ENCODE measurements at places on chromosomes 4 and X.

DNA sequence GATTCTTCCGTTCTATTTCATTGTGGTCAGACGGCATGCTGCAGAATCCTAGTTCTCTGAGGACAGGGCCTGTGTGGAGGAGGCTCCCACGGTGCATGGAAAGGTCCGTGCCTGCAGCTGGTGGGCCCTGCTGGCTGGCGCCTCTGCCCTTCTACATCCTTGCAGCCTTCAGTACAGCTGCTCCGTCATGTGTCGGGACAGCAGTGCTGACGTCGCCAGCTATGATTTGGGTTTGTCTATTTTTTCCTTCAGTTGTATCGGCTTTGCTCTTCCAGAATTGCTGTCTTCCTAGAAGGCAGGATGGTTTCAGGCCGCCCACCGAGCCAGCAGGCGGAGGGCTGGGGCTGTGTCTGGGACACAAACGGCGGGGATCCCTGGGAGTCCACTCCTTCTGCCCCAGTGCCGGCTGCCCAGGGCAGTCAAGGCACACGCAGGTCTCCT is 32.1 kb upstream of the CPLX1 start:
- DNase-seq: no peak

DNA sequence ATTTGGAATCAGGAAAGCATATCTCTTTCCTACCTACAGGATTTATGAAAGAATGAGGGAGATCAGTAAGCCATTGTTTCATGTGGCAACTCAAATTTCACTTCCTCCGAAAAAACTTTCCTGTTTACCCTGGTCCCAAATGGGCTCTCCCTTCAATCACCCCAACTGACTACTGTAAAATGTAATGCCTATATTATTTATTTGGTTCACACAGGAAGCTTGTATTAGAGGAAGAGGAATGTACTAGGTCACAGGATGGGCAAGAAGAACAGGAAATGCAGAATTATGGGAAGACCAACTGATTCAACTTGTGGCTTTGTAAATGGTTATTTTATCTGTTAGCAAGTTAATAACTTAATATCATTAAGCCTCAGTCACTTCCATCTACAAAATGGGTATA is 23.1 kb downstream of the COL4A6 start:
- DNase-seq: no peak

GRCh38 chrX:128396601-128397000 is 344.4 kb upstream of the ACTRT1 start:
- no peak for DNase-seq

DNA sequence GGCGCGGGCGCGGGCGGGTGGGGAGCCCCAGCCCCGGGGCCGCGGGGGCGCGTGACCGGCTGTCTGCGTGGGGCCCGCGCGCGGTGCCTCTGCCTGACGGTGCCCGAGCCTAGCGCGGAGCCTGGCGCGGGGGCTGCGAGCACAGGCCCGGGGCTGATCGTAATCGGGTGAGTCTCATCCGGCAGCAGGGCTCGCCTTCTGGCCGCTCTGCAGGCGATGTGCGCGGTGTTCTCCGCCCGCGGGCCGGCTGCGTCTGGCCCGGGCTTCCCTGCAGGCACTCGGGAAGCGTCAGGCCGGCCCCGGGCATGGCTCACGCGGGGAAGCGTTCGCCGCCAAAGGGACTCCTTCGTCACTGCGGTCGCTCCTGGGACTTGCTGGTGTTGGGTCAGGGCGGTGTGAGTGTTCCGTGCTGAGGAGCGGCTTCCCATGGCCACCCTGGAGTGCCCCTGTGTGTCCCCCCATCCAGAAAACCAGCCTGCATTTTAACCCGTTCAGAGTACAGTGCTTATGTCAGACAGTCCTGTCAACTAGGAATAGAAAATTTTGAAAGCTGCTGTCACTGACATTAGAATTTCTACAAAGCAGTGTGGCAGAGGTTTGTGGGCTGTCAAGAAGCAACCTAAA is 40.6 kb downstream of the FAM149A start:
- no peak for DNase-seq

- peak; percentile 39 for DNase-seq
Measured at GRCh38 chr4:173264684-173265185, 69.4 kb downstream of the HMGB2 start.

DNA sequence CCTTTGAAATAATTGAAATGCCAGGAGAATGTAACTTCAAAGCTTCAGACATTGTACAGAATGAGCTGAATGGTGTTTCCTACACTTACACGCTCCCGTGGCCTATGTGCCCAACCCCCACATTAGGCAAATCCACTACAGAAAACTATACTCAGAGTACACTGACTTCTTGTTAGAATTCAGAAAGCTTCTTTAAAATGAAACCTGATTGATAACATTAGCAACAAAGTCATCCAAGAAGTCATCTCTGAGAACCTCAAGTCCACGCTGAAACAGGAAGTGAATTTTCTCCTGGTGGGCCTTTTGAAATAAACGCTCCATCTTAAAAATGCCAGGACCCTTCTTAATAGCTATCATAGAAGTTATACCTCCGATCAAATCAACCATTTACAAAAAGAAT is 136.3 kb downstream of the TSPAN5 start:
- DNase-seq: no peak

DNA sequence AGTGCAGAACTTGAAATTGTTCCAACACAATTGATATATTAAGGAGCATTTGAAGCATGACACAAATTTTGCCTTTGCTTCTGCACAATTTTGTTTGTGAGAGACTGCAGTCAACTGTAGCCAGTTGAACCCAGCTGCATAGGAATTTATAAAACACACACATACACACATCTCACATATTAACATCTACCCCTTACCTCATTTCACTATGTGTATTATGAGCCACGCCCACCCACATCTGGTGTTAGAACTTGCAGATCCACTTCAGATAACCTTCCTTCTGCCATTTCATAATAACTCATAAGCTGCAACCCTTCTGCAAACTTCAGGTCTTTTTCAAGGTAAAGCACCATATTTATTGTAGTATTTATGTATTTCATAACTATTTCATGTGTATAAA is 188.1 kb upstream of the WDFY3 start:
- no peak for DNase-seq

GRCh38 chr4:166386491-166387360 is 513.7 kb downstream of the TLL1 start:
- DNase-seq: no peak

DNA sequence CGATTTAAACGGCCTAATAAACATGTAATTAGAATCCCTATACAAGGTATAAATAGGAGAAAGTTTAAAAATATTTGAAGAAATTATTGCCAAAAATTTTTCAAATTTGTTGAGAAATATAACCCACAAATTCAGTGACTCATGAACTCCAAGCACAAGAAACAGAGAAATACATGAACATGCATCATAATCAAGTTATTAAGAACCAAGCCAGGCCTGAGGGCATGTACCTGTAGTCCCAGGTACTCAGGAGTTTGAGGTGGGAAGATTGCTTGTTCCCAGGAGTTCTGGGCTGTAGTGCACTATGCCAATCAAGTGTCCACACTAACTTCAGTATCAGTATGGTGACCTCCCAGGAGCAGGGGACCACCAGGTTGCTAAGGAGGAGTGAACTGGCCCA is 341.9 kb downstream of the CAMK2D start:
- DNase-seq: no peak

DNA sequence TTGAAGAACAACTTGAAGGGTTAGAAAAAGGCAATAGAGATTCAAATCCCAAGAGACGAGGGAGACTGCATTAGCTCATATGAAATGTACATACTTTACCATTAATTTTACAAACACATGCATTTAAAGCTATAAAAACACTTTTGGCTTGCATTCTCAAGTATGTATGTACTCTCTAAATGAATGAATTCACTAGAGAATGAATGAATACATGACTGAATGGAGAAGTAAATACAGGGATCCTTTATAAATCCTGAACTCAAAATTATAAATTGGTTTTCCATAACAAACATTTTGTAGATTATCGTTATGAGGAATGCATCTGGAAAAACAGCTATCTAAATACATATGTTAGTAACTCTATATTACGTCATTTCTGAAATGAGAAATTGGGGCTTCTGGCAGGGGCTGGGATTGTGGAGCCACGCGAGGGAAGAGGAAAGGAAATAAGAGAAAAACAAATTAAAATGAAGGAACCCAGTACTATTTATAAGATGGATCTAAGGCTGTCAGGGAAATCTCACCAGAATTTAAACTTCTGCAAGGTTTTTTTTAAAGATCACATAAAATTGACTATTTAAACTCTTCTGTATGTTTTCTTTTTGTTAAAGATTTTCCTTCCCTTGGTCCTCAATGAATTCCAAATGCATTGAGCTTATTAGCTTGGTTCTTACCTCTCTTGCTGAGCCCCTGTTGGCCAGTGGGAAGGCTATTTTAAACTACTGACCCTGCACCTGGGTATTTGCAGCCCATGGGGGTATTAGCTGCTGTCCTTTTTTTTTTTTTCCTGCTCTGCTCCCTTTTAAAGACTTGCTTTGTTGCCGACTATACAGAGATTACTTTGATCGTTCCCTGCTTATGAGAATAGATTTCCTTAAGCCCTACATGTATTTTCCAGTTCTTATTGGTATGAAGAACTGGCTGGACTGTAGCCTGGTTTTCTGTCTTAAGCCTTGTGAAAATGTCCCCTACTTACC is 207.8 kb downstream of the ADGRL3 start:
- no peak for DNase-seq

DNA sequence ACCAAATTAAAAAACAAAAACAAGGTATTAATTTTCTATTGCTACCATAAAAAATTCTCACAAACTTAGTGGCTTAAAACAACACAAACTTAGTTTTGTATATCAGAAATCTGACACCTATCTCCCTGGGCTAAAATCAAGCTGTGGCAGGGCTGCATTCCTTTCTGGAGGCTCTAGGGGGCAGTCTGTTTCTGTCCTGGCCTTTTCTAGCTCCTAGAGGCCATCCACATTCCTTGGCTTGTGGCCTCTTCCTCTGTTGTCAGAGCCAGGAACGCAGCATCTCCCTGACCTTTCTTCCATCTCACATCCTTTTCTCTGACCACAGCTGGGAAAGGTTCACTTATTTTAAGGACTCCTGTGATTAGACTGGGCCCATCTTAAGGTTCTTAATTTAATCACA is 38.9 kb upstream of the TLR2 start:
- DNase-seq: no peak

GRCh38 chr4:12472087-12472486 is 1012.1 kb downstream of the RAB28 start:
- DNase-seq: no peak

DNA sequence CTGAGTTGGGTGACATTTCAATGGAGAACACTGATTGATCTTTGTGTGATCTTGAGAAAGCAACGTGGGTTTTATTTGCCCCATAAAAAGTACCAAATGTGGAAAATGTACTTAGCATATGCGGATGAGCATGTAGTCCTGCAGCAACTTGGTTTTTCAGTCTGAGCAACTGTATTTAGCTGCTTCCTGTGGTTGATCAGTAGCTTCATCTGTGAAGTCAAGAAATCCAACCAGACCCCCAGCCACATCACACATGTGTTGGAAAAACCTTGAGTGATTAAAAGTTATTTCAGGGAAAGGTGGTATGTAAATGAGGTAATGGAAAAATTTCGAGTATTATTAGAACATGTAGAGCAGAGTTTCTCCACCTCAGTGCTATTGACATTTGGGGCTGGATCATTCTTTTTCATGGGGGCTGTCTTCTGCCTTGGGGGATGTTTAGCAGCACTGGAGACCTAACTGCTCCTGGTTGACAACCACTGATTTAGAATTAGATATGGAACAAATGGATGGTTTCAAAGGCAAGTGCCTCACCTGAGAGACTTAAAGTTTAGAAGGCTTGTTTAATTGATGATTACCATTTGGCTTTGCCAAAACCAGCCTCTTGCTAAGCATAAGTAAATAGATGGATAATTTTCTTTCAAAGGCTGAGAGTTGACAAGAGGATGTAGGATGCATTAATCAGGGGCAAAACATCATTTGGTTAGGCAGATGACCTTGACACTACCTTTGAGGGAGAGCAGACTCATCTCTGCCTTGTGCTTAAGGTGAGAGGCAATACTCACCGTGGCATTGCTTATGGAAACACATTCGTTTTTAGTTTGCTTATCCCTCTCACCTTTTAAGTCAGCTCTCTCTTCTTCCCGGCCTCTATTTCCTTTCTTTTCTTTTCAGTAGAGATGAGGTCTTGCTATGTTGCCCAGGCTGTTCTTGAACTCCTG is 193.0 kb upstream of the RPS6KA3 start:
- no peak for DNase-seq

DNA sequence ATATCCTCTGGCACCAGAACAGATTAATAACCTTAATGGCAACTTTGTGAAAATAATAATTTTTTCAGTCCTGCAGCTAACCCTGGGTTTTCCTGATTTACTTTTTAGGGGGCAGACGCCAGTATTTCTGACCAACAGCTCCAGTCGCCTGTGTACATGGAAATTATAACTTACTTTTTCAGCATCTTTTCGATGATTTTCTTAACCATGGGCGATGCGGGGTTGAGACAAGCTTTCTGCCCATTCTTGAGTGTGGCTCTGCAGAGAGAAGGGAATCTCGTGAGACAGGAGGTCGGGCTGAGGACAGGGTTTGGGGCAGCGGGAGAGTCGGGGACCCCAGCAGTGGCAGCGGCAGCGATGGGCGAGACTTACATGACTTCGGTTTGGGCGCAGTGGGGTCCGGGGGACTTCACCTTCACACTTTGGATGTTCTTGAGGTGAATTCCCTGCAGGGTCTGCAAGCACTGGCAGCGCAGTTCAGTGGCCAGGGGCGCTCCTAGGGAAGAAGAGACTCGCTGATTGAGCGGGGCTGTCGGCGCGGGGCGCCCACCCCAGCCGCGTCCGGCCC is 484 bp downstream of the CXCL2 start:
- DNase-seq: no peak

GRCh38 chrX:12843668-12844279 is 23.1 kb upstream of the TLR7 start:
- no peak for DNase-seq

- no peak for DNase-seq
Measured at GRCh38 chrX:76555816-76556215, 128.3 kb downstream of the MAGEE1 start.

DNA sequence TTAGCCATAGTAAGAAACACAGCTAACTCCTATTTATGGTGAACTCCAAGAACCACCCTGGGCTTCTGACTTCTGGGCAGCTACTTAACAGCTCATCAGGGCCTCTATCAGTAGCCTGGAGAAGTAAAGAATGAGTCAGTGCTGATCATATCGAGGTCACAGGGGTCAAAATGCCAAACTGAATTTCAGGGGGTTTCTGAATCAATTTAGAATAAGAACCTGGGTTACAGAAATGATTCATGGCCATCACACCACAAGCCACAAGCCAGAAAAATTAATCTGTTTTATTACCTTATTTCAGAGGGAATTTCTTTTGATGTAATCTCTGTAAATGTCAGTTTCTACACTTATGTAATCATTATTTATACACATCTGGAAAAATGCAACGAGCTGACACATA is 64.4 kb downstream of the CHST7 start:
- no peak for DNase-seq

GRCh38 chr4:27685091-27685490 is 824.5 kb downstream of the STIM2 start:
- no peak for DNase-seq

GRCh38 chr4:153243468-153243867 is 39.2 kb downstream of the TRIM2 start:
- DNase-seq: no peak

GRCh38 chr4:177239878-177240277 is 69.8 kb upstream of the NEIL3 start:
- no peak for DNase-seq
